Activated T-helper 9 cell treated with anti-CD3 and anti-CD28 coated beads, Interleukin-2, amount 50 U/mL, for 16 hours (primary cell): ENCODE measurements at places on chromosomes 1 and 21.

- DNase-seq, result no peak
These were observed 145.4 kb downstream of the PLXNA2 start for GRCh38 chr1:208098773-208099172.

- DNase-seq, result peak; percentile 59
These were observed 104.1 kb downstream of the XCL2 start for GRCh38 chr1:168439456-168440375.

DNA sequence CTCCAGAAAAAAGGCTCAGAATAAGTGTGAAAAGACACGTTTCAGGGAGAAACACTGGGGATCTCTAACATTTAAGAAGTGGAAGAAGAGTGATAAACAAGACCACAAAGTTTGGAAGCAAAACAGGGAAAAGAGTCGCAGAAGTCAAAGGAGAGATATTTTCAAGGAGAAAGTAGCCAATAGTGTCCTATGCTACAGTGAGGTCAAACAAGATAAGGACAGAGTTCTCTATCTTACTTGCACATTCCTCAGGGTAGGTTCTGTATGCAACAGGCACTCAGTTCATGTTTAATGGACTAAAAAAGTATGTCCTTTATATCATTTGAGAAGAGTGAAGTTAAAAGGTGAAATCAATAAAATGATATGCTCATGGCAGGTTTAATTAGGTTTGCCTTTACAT, 13.8 kb upstream of the EDEM3 start:
- no peak for DNase-seq

GRCh38 chr1:200895443-200895789, 716 bp downstream of the INAVA start:
- DNase-seq, result no peak

DNA sequence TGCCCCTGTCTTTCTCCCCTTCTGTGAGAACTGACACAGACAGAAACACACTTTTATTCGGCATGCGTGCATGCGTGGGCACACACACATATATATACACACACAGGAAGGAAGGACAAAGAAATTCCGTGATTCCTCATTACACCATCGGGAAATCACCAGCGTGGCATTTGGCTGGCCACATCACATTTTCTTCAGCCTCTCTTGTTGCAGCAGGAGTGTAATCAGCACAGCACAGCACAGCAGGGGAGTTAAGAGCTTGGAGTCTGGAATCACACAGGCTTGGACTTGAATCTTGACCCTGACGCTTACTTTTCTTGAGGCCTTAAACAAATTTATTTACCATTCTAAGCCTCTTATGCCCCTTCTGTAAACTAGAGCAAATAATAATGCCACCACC, 45.3 kb upstream of the EPHA8 start:
- DNase-seq, result no peak

DNA sequence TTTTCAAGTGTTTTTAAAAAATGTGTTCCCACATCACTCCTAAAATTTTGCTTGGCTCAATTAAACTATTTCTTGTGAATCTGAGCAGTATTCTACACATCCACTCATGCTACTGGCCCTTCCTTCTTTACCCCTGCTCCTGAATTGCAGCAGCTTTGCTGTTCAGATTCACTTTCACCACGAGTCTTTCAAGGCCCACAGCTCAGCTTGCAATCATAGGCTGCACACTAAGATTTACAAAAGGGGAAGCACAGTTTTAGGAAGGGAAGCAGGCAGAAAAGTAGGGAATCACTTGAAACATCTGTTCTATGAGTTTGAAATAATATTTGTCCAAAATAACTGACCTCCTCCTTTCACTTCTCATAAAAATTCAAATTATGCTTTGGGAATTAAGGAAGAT, 70.9 kb upstream of the EDEM3 start:
- no peak for DNase-seq

GRCh38 chr1:153991151-153991630, 629 bp downstream of the RPS27 start:
- DNase-seq, result no peak

DNA sequence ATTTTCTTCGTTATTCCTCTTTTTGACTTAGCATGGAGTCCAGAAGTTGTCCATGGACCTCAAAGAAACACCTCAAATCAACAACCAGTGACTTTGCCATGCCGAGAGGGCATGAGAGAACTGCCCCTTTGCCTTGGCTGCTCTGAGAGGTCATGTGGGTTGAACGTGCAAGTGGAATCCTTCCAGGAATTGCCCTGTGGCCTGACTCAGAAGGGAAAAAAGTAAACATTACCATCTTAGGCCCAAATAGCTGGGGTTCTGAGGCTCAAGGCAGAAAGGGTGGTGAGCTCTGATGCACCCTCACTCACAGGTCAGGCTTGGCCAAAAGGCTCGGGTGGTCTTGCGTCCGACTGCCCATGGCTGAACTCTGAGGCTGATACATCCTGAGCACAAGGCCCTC, 15.1 kb downstream of the STUM start:
- DNase-seq, result no peak

GRCh38 chr1:47918257-47918867, 78.8 kb downstream of the TRABD2B start:
- DNase-seq, result no peak

DNA sequence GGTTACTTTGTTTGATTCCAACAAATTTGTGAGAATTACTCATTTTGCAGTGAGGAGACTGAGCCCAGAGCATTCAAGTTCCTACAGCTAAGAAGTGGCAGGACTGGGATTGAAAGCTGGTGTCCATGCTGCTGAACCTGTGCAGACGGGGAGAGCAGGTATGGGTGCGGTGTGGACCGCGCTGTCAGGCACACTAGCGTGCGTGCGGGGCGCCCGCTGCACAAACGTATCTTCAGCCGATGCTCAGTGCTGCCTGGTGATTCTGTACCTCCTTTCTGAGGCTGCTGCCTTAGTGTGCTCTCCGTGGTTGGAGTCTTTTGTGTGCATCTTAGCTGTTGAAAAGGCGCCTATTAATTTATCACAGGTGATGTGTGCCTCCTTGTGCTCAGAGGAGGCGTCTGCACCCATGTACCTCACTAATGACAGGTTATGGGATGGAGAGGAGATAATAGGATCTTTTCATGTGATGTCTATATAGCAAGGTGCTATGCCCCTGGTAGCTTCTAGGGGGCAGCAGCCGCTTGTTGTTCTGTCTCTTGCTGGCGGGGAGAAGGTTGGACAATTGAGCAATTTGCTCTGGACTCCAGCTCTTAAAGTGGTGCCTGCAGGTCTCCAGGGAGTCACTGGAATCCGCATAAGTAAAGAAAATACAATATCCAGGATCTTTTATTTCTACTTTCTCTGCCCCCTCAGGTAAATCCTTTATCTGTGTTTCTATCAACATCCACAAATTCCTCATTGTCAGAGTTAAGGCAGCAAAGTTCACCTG, 32.5 kb downstream of the PEX14 start:
- DNase-seq, result peak; percentile 27

GRCh38 chr1:29777522-29777921, 541.2 kb downstream of the PTPRU start:
- no peak for DNase-seq

- DNase-seq, result no peak
These were observed 3.7 kb downstream of the OLFM3 start for GRCh38 chr1:101992821-101993575.

DNA sequence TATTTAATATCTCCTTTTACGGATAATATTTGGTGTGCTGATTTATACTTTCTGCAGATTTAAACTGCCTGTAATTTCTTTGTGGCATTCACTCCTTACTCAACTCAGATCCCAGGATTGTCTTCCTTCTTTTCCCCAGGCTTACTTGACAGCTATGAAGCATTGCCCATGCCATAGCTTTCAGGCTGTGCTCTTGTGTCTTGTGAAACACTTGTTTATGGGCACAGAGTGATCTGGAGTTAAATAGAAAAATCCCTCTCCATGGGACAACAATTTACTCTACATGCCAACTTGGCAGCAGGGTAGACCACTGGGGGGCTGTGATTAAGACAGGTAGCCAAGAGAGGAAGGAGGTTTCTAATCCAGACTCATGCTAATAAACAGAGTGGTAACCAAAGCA, 57.4 kb downstream of the PPP1R12B start:
- DNase-seq, result no peak
